ENCODE measurements at places on chromosomes 2 and 18.

GRCh38 chr2:19635951-19636510, 265.8 kb downstream of the TTC32 start:
- H3K4me3 ChIP-seq: no peak overlapping the region
- no peaks in the 10 kb centered on the region for H3K36me3 ChIP-seq
- H3K27ac ChIP-seq: no peak overlapping the region
- no peaks in the 10 kb centered on the region for H3K4me1 ChIP-seq
- DNase-seq: no peak
- no peaks in the 10 kb centered on the region for H3K27me3 ChIP-seq

DNA sequence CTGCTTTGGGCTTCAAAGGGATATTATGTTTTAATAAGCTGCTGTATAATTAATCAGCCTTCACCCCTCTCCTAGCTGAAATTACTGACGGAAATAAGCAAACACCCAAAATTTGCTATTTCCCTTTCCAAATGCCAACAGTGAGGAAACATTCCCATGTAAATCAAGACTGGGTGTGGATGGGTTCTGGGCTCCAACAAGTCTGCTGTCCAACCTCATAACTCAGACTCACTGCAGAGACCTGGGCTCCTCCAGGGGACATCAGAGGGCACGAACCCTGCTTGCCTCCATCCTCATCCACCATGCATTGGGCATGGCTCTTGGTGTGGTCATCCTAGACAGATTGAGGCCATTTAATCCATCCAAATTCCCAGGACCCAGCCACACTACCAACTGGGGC, 173.7 kb downstream of the C1D start:
- H3K36me3 ChIP-seq: no peaks in the 10 kb centered on the region
- H3K27ac ChIP-seq: no peak overlapping the region
- H3K27me3 ChIP-seq: no peaks in the 10 kb centered on the region
- no peak overlapping the region for H3K4me3 ChIP-seq
- no peaks in the 10 kb centered on the region for H3K4me1 ChIP-seq

DNA sequence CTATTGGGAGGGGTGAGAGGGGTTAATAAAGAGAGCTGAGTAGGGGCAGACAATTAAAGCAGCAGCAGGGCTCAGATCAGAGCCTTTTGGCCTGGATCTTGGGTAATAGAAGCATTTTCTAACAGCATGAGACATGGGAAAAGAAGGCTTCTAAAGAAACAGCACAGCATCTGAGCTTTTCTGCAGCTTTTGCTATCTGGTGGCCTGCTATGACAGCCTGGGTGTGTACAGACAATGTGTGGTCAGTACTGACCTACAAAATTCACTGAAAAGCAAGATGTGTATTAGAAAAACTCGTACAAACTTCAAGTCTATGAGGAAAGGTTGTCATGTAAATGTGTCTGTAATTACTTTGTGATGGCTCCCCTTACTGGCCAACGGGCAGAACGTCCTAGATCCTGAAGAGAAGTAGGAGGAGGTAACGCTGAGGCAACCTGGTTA, 95.6 kb downstream of the GALNT3 start:
- H3K27me3 ChIP-seq: no peaks in the 10 kb centered on the region
- DNase-seq: no peak
- no peak overlapping the region for H3K27ac ChIP-seq
- no peak overlapping the region for H3K4me3 ChIP-seq
- no peaks in the 10 kb centered on the region for H3K4me1 ChIP-seq

DNA sequence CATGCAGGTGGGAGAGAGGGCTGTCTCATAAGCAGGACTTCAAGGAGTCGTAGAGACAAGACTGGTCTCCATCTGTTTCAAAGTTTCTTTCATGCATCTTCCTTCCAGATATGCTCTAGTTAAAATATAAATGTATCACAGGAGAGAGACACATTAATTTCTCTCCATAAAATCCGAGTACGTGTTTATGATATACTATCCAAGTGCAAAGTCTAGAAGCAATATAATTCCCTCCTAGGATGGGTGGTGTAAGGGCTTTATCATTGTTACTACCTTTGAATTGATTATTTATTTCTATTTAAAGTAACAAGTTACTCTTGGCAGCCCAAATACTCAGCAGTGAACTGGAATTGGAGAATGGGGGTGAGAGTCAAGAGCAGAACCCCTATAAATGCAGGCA, 172.3 kb downstream of the LRRTM1 start:
- no peaks in the 10 kb centered on the region for H3K27me3 ChIP-seq
- H3K4me1 ChIP-seq: no peaks in the 10 kb centered on the region
- no peak overlapping the region for H3K27ac ChIP-seq
- no peak overlapping the region for H3K4me3 ChIP-seq
- no peak for DNase-seq

GRCh38 chr2:3643371-3644245, 14.4 kb upstream of the ALLC start:
- no peaks in the 10 kb centered on the region for H3K27me3 ChIP-seq
- no peak overlapping the region for H3K4me3 ChIP-seq
- no peaks in the 10 kb centered on the region for H3K4me1 ChIP-seq
- H3K36me3 ChIP-seq: no peaks in the 10 kb centered on the region

GRCh38 chr18:52288403-52289004, 51.5 kb upstream of the DCC start:
- H3K4me1 ChIP-seq: no peaks in the 10 kb centered on the region
- no peak overlapping the region for H3K27ac ChIP-seq
- no peak for DNase-seq
- H3K36me3 ChIP-seq: no peaks in the 10 kb centered on the region

DNA sequence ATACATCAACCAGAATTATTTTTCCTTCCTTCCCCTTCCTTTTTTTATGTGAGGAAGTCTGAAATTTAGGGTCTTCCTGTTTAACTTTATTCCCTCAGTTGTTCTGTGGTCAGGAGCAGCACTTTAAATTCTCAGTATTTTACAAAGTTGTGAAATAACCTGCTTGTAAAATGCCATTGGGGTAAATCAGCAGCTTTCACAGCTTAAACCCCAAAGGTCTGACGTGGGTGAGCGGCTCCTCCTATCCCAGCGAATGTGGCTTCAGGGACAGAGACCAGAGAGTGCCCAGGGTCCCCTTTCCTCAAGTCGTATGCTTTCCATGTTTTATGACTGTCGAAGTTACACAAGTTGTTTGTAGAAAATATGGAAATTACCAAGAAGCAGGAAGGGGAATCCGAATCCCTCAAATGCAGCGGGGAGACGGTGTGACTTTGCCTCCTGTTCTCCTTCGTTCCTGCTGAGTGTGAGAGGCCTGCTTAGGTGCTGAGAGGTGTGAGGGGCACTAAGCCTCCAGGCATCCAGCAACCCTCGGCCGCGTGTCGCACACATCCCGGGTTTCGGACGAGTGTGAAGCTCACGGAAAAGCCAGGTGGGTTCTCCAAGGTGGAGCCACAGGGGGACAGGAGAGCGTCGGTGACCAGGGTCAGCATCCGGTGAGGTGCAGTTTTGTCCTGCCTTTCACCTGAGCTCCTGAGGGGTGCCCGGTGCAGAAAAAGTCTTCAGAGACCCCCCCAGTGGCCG, 10.8 kb upstream of the KCNG2 start:
- H3K4me1 ChIP-seq: peaks cover 18% of the 10 kb centered on the region
- H3K36me3 ChIP-seq: no peaks in the 10 kb centered on the region
- DNase-seq: no peak
- no peak overlapping the region for H3K4me3 ChIP-seq

DNA sequence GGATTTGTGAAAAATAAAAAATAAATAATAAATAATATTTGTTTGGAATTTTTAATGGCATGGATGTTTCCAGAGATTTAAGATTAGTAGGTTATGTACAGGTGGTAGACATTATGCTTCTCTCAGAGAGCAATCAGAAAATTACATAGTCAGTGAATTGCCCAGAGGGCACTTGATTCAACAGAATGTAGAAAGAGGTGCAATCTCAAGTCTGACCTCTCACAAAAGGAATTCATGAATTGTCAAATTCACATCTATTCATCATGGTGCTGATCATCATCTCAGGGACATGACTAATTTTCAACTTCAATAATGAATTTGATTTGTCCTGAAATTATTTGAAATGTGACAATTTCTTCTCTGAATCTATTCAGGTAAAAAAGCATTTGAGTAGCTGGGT, 172.5 kb downstream of the PDE11A start:
- DNase-seq: no peak
- no peaks in the 10 kb centered on the region for H3K27me3 ChIP-seq
- no peak overlapping the region for H3K27ac ChIP-seq
- H3K4me3 ChIP-seq: no peak overlapping the region

DNA sequence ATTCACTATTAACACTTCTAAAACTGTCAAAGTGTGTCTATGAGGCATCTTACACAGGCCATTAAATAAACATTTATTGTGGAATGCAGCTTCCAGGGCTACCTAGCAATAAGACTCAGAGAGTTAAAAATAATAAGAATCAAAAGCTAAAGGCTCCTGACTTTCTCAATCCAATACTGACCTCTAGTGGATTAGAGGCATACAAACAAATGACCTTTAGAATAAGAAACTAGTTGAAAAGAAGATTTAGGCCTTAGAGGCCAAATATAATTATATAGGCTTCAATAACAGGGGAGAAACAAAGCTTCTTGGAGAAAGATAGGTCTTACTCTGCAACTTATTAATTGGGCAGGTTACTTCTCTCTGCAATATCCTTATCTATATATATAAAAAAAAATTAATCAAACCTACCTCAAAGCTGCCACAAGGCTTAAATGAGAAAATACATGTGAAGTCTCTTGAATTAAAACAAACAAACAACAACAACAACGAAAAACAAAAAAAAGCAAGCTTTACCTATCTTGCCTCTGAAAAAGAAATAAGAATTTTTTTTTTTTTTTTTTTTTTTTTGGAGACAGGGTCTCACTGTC, 246.1 kb downstream of the EXOC6B start:
- H3K27ac ChIP-seq: no peak overlapping the region
- no peaks in the 10 kb centered on the region for H3K36me3 ChIP-seq
- no peaks in the 10 kb centered on the region for H3K4me1 ChIP-seq
- H3K4me3 ChIP-seq: no peak overlapping the region

- no peaks in the 10 kb centered on the region for H3K4me1 ChIP-seq
- no peaks in the 10 kb centered on the region for H3K36me3 ChIP-seq
- H3K27me3 ChIP-seq: no peaks in the 10 kb centered on the region
- no peak for DNase-seq
- H3K4me3 ChIP-seq: no peak overlapping the region
- H3K27ac ChIP-seq: no peak overlapping the region
Observed at GRCh38 chr18:50162486-50163304, 32.3 kb downstream of the MYO5B start.

GRCh38 chr2:54708584-54709335, 14.7 kb upstream of the EML6 start:
- H3K36me3 ChIP-seq: no peaks in the 10 kb centered on the region
- H3K4me1 ChIP-seq: peaks cover 13% of the 10 kb centered on the region
- no peak for DNase-seq
- H3K27ac ChIP-seq: no peak overlapping the region

GRCh38 chr2:127428057-127428814, 10.0 kb downstream of the PROC start:
- H3K4me1 ChIP-seq: peaks cover 5% of the 10 kb centered on the region
- H3K27me3 ChIP-seq: no peaks in the 10 kb centered on the region
- H3K4me3 ChIP-seq: no peak overlapping the region
- H3K36me3 ChIP-seq: no peaks in the 10 kb centered on the region
- H3K27ac ChIP-seq: no peak overlapping the region
- DNase-seq: no peak

- H3K4me1 ChIP-seq: no peaks in the 10 kb centered on the region
- no peak for DNase-seq
- H3K27ac ChIP-seq: no peak within 1 kb of the TSS
- no peaks in the 10 kb centered on the region for H3K36me3 ChIP-seq
- H3K27me3 ChIP-seq: peaks cover 6% of the 10 kb centered on the region
Observed at GRCh38 chr2:153871231-153872221, at the start of gene GALNT13. Gene GALNT13 (plus strand): TSS chr2:153871922.

DNA sequence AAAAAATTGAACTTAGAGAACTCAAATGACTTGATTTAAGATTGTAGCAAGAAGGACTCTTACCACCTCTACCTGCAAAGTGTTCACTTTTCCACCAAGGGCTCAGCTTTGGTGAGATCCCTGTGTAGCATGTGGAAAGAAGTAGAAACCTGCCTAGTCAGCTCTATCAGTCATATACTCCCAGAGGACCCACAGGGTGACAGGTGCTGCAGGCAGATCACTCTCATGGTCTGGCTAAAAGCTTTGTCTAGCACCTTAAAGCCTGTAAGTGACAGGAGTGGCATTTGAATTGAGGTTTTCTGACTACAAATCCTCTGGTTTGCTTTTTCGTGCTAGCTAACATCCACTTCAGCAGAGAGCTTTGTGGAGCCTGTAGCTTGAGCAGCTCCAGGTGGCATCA, 18.7 kb upstream of the NEMP2 start:
- H3K36me3 ChIP-seq: no peaks in the 10 kb centered on the region
- H3K27ac ChIP-seq: no peak overlapping the region
- peaks cover 10% of the 10 kb centered on the region for H3K4me1 ChIP-seq
- no peak overlapping the region for H3K4me3 ChIP-seq

GRCh38 chr2:69553991-69554390, 89.5 kb downstream of the AAK1 start:
- peaks cover 7% of the 10 kb centered on the region for H3K36me3 ChIP-seq
- H3K4me3 ChIP-seq: no peak overlapping the region
- H3K27ac ChIP-seq: no peak overlapping the region
- peaks cover 7% of the 10 kb centered on the region for H3K4me1 ChIP-seq

- H3K36me3 ChIP-seq: no peaks in the 10 kb centered on the region
- no peak overlapping the region for H3K27ac ChIP-seq
Observed at GRCh38 chr2:9085353-9085752, 81.9 kb upstream of the MBOAT2 start.

- H3K36me3 ChIP-seq: no peaks in the 10 kb centered on the region
- H3K4me3 ChIP-seq: no peak overlapping the region
- H3K27me3 ChIP-seq: no peaks in the 10 kb centered on the region
- H3K4me1 ChIP-seq: no peaks in the 10 kb centered on the region
- no peak for DNase-seq
Observed at GRCh38 chr2:108414256-108414876, 34.6 kb upstream of the GCC2 start.

DNA sequence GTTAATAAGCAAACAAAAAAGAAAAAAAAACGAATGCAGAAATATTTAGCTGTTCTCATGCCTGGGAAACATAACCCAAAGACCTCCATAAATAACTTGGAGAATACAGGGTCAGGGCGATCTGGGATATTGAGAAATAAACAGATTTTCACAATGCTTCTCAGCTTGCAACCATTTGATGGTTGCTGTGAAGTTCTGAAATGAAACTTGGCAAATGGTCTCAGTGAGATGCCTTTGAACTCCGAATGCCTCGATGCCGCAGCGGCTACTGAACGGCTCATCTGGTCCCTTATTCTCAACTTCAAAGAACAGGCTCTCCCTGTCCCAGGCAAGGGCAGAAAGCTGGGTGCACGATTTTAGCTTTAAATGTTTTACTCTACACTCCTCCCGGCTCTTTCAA, 78.1 kb downstream of the ZNF516 start:
- H3K4me1 ChIP-seq: peaks cover 25% of the 10 kb centered on the region
- H3K4me3 ChIP-seq: no peak overlapping the region
- no peak for DNase-seq
- H3K36me3 ChIP-seq: no peaks in the 10 kb centered on the region

DNA sequence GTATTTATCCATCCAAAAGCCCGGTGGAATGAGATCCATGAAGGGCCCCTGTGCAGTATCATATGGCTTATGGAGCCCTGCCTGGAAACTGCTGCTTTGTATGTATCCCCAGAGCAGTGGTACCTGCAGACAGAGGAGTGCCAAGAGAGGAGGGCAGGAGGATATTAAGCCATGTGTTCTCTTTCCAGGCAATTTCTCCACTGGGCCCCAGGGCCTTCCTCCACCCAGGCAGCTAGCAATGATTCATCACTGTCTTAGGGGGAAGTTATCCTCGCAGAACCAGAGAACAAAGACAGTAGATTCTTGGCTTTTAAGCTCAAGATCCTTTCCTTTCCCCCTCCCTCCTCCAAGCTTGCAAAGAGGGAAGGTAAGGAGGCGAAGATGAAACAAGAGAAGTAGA, 98.1 kb downstream of the LRRC30 start:
- no peak overlapping the region for H3K4me3 ChIP-seq
- no peaks in the 10 kb centered on the region for H3K4me1 ChIP-seq
- no peak overlapping the region for H3K27ac ChIP-seq
